LHCN-M2 (cell line): ENCODE measurements at places on chromosomes 5 and 9. TPM values are rescaled to one million over a fixed set of nuclear protein-coding genes. Genes with fewer than 3 reads are reported as not detected.

INSL6 gene
- total RNA-seq, result not detected in 2 replicates

MEIKIN gene
- total RNA-seq, result not detected in 2 replicates

PIP5K1B gene
- total RNA-seq, result not detected in 2 replicates

DCTN3 gene
- total RNA-seq, result 63.4 and 105 TPM in 2 replicates

BAAT gene
- 0.06 TPM in 1 of 2 replicates, not detected in the other for total RNA-seq

SIGMAR1 gene
- 222 and 273 TPM in 2 replicates for total RNA-seq

NNT gene
- total RNA-seq, result 70.3 and 92.1 TPM in 2 replicates

INSL4 gene
- total RNA-seq, result not detected in 2 replicates

MCC gene
- total RNA-seq, result 9.2 and 10.7 TPM in 2 replicates

GRIN1 gene
- total RNA-seq, result 0.29 TPM in 1 of 2 replicates, not detected in the other

GABRA6 gene
- total RNA-seq, result not detected in 2 replicates

C9orf40 gene
- 17.3 and 18.1 TPM in 2 replicates for total RNA-seq

DRD1 gene
- total RNA-seq, result not detected in 2 replicates

FGFR4 gene
- total RNA-seq, result 29.3 and 56.0 TPM in 2 replicates

PDE6A gene
- total RNA-seq, result 0.58 and 1.1 TPM in 2 replicates

GCNT1 gene
- 15.4 and 18.7 TPM in 2 replicates for total RNA-seq

PNPLA7 gene
- total RNA-seq, result 0.17 and 0.26 TPM in 2 replicates

ADGRD2 gene
- not detected in 2 replicates for total RNA-seq

IGFBPL1 gene
- 2.8 and 6.2 TPM in 2 replicates for total RNA-seq

PCSK1 gene
- total RNA-seq, result 0.06 TPM in 1 of 2 replicates, not detected in the other

CAMK2A gene
- 0.13 and 2.1 TPM in 2 replicates for total RNA-seq

MIER3 gene
- total RNA-seq, result 15.3 and 19.6 TPM in 2 replicates

MELK gene
- total RNA-seq, result 71.9 and 74.2 TPM in 2 replicates

NACC2 gene
- total RNA-seq, result 29.0 and 34.4 TPM in 2 replicates

ADAMTS16 gene
- 1.6 and 2.6 TPM in 2 replicates for total RNA-seq

IFNB1 gene
- not detected in 2 replicates for total RNA-seq

CD14 gene
- 0.96 and 1.1 TPM in 2 replicates for total RNA-seq

GGTA1 gene
- not detected in 2 replicates for total RNA-seq

PCDHA7 gene
- 0.11 and 0.19 TPM in 2 replicates for total RNA-seq

VCAN gene
- 154 and 160 TPM in 2 replicates for total RNA-seq
